Stimulated activated CD8-positive, alpha-beta memory T cell treated with anti-CD3 and anti-CD28 coated beads, Interleukin-7, amount 100 ng/mL, for 4 hours (primary cell): ENCODE measurements at places on chromosomes 7 and 10.

- no peak for DNase-seq
Measured at GRCh38 chr10:6987536-6987945, 407.5 kb upstream of the PRKCQ start.

DNA sequence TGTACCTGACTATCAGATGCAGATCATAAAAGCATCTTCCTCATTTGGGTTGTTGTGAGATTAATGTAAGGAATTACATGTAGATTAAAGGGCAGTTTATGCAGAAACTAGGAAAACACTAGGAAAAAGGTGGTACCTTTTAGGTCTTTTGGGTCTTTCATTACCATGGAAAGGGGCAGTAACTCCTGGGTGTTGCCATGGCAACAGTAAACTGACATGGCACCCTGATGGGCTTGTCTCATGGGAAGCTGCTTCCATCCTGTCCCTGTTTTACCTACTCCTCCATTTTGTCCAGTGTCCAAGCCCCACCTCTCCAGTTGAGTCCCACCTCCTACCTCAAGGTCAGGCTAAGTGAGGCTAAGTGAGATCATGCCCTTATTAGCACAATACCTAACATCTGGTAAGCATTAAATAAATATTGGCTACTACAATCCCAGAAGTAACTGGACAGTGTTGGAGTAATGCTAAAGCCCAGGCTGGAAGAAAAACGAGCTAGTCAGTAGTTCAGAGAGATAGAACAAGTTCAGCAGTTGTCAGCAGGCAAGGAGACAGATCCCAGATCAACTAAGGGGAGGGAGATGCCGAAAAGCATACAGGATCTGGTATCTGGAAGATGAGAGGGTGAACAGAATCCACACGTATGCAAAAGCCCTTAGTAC lies 240.0 kb upstream of the AUTS2 start:
- no peak for DNase-seq

DNA sequence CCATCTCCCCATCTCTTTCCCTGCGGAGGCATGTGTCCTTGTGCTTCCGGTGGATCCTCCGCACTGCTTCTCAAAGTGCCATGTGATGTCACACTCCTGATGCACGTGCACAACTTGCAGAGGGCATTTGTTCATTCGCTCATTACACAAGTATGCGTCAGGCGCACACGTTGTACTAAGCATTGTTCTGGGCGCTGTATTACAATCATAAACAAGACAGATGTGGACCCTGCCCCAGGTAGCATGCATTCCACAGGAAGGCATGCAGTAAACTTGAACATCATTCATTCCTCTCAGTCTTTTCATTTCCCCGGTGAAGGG lies 9.0 kb upstream of the RAMP3 start:
- DNase-seq, result no peak

- no peak for DNase-seq
Measured at GRCh38 chr10:113187063-113187777, 237.2 kb downstream of the TCF7L2 start.

GRCh38 chr7:28032738-28033380 lies 147.7 kb downstream of the JAZF1 start:
- no peak for DNase-seq

GRCh38 chr7:21999896-22000295 lies 54.2 kb upstream of the CDCA7L start:
- no peak for DNase-seq

- DNase-seq, result no peak
Measured at GRCh38 chr7:7201578-7202374, 19.4 kb downstream of the C1GALT1 start.
